ENCODE measurements at places on chromosomes 3 and 15. TPM values are rescaled to one million over a fixed set of nuclear protein-coding genes. Genes with fewer than 3 reads are reported as not detected.
A peak's percentile ranks its signal among the peaks of the same experiment; 100 is the strongest.

DNA sequence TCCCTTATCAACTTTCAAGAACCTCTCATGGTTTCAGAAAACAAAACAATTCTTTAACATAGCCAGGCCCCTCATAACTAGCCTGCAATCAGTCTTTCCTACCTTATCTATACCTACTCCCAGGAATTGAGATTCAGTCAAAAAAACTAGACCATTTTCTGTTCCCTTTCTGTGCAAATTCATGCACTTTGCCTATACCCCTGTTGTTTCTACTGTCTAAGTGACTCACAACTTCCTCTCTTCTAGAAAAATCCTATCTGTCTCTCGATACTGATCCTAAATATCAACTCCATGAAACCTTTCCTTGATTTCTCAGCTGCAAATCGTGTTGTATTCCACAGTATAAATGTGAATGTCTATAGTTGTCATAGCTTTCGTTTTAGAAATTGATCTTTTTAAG lies 10.9 kb upstream of the IL1RAP start:
- no peaks in the 10 kb centered on the region for H3K27me3 ChIP-seq
- peaks cover 5% of the 10 kb centered on the region for H3K4me1 ChIP-seq
- H3K27ac ChIP-seq, result no peak overlapping the region

DNA sequence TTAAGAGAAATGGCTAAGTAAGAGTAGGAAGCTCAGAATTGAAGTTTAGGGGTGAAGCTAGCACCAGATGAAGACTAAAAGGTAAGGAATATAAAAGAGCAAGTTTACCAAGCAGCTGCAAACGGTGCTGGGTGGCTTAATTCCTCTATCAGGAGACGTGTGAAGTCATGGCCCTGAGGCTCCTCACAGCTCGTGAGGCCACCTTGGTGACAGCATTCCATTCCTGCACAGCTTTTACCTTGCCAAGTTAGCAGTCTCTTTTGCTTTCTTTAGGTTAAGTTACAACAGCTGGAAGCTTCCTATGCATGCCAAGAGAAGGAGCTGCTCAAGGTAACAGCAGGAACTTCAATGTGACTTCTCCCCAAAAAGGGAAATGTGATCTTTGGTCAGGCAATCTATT lies 6.4 kb downstream of the TMCO5A start:
- H3K27me3 ChIP-seq, result no peaks in the 10 kb centered on the region
- H3K27ac ChIP-seq, result no peak overlapping the region
- H3K4me3 ChIP-seq, result no peak overlapping the region
- H3K36me3 ChIP-seq, result peaks cover 4% of the 10 kb centered on the region
- H3K4me1 ChIP-seq, result no peaks in the 10 kb centered on the region
- DNase-seq, result no peak

GRCh38 chr3:5185093-5185673 lies 2.3 kb upstream of the EDEM1 start:
- H3K4me3 ChIP-seq, result no peak overlapping the region
- H3K36me3 ChIP-seq, result peaks cover 4% of the 10 kb centered on the region
- H3K27me3 ChIP-seq, result no peaks in the 10 kb centered on the region
- peaks cover 24% of the 10 kb centered on the region for H3K4me1 ChIP-seq

GRCh38 chr3:18666655-18667054 lies 241.5 kb upstream of the SATB1 start:
- H3K27ac ChIP-seq, result no peak overlapping the region
- no peak overlapping the region for H3K4me3 ChIP-seq
- peaks cover 6% of the 10 kb centered on the region for H3K4me1 ChIP-seq

The DOCK3 gene
- total RNA-seq, result 21.4 TPM

The ARPP21 gene
- 0.67 TPM for total RNA-seq

- H3K36me3 ChIP-seq, result peaks cover 9% of the 10 kb centered on the region
- DNase-seq, result no peak
- peaks cover 24% of the 10 kb centered on the region for H3K27me3 ChIP-seq
- H3K27ac ChIP-seq, result no peak overlapping the region
- H3K4me3 ChIP-seq, result peak overlapping the region; percentile 8
- H3K4me1 ChIP-seq, result peaks cover 31% of the 10 kb centered on the region
Observed at GRCh38 chr15:40296561-40297230, 11.0 kb downstream of the PLCB2 start.

The ZMYND10 gene
- total RNA-seq, result 0.54 TPM

GRCh38 chr15:52113235-52113634 lies 660 bp upstream of the BCL2L10 start:
- no peak for DNase-seq
- H3K27ac ChIP-seq, result no peak overlapping the region
- no peaks in the 10 kb centered on the region for H3K4me1 ChIP-seq

The GCNT3 gene
- not detected for total RNA-seq

DNA sequence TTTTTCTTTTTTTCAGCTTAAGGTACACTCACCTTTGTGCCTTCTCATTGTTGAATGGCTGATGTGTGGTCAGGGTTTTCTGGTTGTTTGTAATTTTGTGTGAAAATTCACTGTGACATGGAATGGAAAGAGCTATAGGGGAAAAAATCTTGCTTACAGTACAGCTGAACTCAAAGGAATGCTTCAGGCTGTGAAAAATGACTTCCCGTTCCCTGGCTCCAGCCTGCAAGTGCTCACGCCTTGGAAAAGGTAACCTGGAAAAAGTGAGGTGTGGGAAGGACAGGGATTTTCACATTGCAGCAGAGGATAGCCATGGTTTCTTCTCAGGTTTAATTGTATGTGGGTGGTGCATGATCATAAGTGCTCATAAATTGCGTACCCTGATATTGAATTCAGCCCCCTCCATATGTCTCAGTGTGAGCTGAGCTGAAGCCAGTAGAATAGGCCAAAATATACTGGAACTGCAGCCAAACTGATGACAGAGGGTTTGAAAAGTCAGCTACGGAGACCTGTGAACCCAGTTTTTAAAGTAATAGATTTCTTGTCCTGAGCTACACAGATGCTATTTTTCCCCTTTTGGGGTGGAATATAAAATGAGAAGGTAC lies 228.7 kb upstream of the RASGRP1 start:
- H3K27ac ChIP-seq, result peak overlapping the region; percentile 74
- H3K4me3 ChIP-seq, result no peak overlapping the region
- H3K4me1 ChIP-seq, result peaks cover 10% of the 10 kb centered on the region
- peaks cover 2% of the 10 kb centered on the region for H3K36me3 ChIP-seq

All from mesothelial cell of epicardium (in vitro differentiated cells).